ENCODE measurements at places on chromosomes 5 and 9.

DNA sequence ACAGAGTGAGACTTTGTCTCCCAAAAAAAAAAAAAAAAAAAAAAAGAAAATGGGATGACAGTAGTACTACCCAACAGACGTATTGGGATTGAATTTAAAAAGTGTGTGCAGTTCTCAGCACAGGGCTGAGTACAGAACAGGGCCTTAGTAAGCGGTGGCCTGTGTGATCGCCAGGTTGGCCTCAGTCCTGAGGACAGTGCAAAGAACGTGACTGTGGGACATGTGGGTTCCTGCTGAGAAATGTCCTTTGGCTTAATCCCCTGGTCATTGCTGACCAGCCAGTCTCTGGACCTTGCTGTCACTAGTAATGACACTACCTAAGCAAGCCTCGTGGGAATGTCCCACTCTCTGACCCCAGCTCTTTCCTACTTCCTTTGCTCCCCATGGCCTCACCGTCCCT, 13.3 kb downstream of the GTF3C5 start:
- DNase-seq = no peak

- no peak for DNase-seq
These were observed 872.7 kb downstream of the EFNA5 start for GRCh38 chr5:106797996-106798395.

DNA sequence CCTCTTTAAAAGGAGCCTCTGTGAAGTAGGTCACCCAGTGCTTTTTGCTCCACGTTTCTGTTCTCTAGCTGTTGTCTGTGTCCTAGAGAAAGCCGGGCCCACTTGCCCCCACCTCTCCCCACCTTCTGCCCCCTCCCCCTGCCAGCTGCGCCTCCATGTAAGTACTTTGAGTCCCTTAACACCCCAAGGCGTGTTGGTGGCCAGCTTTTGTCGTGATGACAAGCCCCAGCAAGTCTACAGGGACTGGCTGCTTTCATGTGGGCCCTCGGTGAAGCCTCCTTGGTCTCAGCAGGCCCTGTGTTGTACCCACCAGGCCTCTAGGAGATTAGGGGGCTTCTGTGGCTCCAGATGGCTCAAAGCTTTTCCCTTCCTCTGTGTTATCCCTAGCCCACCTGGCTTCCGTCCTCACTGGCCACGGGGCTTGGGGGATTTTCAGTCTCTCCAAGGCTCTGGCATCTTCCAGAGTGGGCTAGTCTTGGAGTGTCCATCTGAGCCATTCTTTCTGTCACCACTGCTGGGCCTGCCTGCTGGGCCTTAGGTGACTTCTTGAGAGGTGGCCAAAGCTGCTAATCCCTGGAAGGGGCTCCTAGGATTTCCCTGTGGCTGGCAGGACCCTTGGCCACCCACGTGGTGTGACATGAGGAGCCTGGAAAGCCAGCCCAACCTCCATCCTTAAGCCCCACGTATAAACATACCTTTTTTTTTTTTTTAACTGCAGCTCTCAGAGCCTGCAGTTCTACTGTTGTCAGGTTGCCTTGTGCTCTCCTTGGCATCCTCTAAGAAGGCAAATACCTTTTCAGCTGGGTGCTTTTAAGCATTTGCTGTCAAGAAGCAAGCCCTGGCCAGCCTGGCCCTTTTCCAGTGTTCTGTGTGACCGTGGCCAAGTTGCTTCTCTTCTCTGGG, 1.1 kb upstream of the NDST1 start:
- DNase-seq = no peak

DNA sequence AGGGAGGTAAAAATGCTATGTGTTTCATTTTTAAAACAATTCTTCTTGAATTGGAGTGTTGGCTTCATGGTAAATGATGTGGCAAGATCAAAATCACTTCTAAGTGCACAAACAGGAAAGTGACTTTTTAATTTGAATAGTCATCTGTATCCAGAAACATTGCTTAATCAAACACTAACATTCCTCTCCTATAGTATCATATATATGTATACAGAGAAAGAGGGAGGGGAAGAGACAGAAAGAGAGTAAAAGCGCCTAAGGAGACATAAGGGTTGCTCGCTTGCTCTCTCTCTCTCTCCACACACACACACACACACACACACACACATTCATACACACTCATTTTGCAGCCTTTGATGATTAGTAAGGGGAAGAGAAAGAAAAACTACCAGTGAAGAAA, 95.4 kb upstream of the PRDM9 start:
- no peak for DNase-seq

DNA sequence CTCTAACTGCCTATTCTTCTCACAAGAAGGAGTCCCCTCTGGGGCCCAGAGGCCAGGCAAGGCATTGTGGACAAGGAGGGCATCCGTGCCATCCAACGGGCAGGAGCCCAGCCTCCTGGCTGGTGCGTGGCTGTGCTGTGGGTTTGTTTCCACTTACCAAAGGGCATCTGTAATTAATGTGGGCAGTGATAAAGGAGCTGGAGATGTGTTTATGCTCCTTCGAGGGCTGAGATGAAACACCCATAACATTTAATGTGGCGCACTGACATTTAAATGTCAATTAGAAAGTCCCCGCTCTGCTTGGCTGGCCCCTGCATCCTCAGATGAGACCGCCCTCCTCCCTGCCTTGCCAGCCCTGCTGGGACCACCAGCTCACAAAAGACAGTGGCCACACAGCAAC, 57.1 kb downstream of the KCNIP1 start:
- DNase-seq = no peak
